ENCODE measurements at places on chromosomes 4 and X.
A peak's percentile ranks its signal among the peaks of the same experiment; 100 is the strongest.

GRCh38 chrX:42442745-42443144 lies 335.2 kb downstream of the PPP1R2C start:
- DNase-seq = no peak

- DNase-seq = no peak
Observed at GRCh38 chr4:176726803-176727202, 65.9 kb downstream of the VEGFC start.

DNA sequence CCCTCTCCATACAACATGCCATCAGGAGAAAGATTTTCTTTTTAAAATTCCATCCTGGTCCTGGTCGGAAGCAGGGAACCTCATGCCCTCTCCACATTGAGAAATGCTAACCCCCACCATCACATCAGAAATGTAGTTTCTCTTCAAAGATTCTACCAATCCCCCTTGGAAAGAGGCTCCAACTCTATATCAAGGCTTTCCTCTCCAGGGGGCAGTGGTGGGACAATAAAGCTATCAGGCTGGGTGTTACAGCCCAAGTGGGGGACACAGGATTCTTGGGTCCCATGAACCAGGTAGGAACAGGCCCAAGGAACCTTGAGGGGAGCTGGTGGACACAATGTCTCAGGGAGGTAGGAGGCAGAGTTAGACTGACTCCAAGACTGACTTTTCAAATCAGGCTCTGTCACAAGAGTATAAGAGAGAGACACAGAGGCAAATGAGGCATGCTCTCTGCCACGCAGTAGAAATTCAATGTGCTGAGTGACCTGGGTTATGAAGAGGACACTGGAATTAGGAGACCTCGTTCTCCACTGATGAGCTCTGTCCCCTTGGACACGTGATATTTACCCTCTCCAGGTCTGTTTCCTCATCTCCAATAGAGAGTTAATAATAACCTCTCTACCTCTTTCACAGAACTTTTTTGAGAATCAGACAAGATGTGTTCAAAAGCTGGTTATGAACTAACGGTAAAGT lies 4.5 kb downstream of the GJB1 start:
- DNase-seq = peak; percentile 39

DNA sequence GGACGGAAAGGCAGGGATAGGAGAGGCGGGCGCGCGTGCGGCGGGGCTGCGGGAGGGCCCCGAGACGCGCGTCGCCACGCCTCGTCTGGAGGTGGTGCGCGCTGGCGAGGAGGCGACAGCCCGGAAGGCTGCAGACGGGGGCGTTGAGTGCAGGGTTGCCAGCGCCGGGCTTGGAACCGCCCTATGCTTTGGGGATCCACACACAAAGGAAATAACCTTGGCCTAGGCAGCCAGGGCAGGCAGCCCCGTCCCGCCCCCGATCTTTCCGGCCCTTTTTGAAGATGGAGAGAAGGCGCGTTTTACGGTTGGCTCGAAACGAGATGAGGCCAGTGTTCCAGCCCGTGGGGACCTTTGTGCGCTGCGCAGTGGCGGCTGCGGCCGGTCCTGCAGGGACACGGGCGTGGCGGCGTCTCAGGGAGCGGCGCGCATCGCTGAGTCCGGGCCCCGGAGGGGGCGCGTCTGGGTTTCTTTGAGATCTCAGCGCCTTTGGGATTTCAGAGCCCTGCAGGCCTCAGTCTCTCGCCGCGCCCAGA lies 50.8 kb upstream of the TRIM2 start:
- DNase-seq = peak; percentile 34

DNA sequence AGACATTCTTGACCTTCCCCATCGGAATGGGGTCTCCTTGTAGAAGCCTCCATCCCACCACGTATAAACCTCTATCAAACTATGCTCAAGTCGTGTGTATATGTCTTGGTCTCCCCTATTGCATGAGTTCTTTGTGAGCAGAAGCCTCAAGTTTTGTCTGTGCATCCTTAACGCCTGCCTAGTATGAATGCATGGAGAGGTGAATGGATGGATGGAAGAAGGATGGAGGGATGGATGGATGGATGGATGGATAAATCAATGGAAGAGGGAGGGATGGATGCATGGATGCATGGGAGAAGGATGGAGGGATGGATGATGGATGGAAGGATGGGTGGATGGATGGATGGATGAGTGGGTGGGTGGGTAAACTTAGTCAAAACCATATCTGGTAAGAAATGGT lies 17.0 kb upstream of the CCKAR start:
- DNase-seq = no peak

- no peak for DNase-seq
Observed at GRCh38 chrX:10697616-10698317, 77.4 kb upstream of the MID1 start.

DNA sequence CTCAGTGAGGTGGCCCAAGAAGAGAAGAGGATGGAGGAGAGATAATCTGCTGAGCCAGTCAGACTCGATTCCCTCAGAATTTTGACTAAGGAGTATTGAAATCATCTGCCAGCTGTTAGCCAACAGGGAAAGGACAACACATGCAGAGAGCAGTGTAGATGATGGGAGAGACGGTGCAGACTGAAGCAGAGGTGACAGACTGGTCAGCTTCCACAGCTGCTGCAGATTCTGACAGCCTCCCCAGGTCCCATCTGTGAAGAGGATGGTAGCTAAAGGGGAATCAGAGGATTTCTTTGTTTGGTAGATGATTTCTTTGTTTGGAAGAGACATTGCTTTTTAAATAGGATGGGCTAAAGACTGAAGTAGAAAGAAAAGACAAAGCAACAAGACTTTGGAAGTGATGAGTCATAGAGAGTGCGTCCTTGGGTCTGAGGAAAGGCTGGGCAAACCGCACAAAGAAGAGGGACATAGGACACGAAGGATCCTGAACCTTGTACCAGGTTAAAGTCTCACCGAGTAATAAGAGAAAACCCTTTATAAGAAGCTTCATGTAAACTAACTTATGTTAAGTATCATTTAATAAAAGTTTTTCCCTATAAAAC lies 27.6 kb downstream of the INTU start:
- DNase-seq = no peak

GRCh38 chr4:139207873-139208403 lies 30.9 kb upstream of the ELF2 start:
- DNase-seq = no peak

DNA sequence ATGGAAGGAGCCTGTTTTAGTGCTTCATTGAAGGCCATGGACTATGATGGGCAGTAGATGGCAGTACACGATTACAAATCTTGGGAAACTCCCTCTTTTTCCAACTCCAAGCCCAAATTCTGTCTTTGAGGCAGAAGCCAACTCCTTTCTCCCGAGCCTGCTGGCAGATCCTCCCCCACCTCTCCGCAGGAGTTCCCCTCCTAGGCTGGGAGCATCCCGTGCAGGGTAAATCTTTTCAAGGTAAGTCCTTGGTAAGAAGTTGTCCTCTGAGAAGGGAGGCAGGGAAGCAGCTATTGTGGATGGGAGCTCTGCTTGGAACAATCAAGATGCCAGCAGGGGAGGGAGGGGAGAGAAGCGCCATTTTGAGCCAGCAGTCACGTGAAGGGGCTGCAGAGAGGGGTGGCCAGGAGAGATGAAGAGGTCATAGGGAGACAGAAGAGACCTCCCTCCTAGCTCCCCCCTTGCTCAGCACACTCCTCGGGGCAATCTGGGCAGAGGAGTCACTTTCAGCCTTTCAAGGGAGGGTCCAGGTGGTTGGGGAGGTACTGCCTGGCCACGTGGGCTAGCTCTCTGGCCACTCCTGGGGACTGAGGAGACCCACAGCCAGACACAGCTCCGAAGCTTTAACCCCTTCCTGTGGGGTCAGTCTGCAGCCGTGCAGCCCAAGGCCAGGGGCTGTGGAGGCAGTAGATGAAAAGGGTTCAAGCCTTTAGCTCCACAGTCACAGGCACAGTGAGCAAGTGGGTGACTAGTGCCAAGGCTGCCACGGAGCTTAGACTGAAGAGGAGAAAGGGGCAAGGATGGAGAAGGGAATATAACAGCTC lies 9.6 kb downstream of the CC2D2A start:
- DNase-seq = peak; percentile 44

Data from HuH-7.5 (cell line).